Lung (tissue), 17 donors: ENCODE measurements at places on chromosomes 11 and 22. TPM values are rescaled to one million over a fixed set of nuclear protein-coding genes. Genes with fewer than 3 reads are reported as not detected.
A peak's percentile ranks its signal among the peaks of the same experiment; 100 is the strongest.

DNA sequence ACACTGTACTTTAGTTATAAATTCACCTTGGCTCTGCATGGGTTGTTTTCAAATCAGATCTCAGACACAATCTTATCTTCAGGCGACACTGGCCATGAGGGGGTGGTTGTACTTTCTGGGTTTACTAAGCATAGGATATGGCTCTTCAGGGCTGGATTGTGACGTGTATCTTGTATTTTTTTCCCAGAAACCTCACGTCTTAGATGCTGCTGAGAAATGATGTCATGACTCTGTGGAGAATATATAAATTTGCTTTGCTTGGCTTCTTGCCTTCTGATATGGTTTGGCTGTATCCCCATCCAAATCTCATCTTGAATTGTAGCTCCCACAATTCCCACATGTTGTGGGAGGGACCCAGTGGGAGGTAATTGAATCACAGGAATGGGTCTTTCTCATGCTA is 82.8 kb upstream of the VSTM5 start:
- no peaks in the 10 kb centered on the region for H3K27me3 ChIP-seq
- H3K4me3 ChIP-seq = no peak overlapping the region
- H3K27ac ChIP-seq = no peak overlapping the region
- no peaks in the 10 kb centered on the region for H3K4me1 ChIP-seq
- H3K36me3 ChIP-seq = no peaks in the 10 kb centered on the region
- DNase-seq = no peak

GRCh38 chr22:46193898-46194310 is 43.6 kb downstream of the PPARA start:
- no peaks in the 10 kb centered on the region for H3K4me1 ChIP-seq
- H3K36me3 ChIP-seq = no peaks in the 10 kb centered on the region
- no peak overlapping the region for H3K27ac ChIP-seq
- no peaks in the 10 kb centered on the region for H3K27me3 ChIP-seq
- no peak overlapping the region for H3K4me3 ChIP-seq

ASPHD2 gene
- 1.4 TPM for total RNA-seq

NFRKB gene
- total RNA-seq = 31.9 TPM

DNA sequence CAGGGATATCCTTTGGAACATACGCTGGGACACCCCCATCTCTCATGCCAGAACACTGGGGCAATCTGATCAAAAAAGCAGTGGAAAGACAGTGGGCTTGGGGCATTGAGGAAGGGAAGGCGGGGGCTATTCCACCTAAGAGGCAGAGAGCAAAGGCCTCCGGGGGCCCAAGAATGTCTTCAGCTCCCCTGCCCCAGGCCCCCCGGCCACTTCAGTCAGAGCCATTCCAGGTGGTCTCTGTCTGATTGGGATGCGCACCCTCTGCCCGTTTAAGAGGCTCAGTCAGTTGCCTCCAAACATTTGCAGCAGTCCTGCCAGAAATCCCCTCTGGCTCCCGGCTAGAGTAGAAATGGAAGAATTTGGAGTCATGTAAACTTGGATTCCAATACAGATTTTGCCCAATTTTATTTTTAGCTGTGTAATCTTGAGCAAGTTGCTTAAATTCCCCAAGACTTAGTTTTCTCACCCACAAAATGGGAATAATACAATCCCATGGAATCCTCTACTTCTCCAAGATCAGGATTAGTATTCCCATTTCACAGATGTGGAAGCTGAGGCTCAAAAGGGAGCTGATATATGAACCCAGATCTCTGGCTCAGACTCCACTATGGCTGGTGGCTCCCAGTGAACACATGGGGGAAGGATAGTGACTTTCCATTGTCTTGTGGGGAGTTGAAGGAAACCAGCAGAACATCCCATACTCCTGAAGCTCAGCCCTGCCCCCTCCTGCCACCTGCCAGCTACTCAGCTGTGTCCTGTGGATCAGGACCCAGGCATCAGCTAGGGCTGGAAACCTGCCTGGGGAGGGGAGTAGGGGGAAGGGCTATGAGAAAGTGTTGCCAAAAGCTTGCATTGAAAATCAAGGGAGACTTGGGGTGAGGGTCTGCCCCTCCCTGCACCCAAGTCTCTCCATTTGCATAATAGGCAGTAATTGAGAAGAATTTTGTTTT is 6.1 kb upstream of the WNT11 start:
- H3K27ac ChIP-seq = no peak overlapping the region
- H3K4me1 ChIP-seq = peaks cover 11% of the 10 kb centered on the region
- H3K4me3 ChIP-seq = no peak overlapping the region
- no peaks in the 10 kb centered on the region for H3K27me3 ChIP-seq

DNA sequence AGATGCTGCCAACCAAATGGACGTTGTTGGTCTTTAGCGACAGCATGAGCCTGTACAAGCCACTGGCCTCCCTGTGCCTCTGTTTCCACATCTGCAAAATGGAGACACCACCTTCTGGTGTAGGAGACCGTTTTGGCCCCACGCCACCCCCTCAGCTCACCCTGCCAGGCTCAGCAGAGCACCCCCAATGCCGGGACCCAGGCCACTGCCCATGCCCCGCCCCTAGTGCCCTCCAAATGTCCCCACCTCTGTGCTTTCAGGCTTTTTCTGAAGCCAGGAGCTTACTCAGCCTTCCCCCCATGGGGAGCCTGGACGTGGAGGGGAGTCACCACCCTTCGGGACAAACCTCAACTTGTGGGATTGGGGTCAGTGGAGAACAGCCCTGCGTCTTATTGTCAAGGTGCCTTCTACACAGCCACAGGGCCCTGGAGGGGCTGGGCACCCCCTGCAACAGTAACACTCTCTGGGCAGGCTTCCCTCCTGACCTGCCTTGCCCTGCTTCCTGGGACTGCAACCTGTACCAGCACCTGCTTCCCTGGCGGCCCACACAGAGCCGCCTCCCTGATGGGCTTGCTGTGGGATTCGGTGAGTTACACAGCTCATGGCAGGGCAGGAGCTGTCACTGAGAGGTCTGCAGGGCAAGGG is 24.6 kb upstream of the RTL6 start:
- no peaks in the 10 kb centered on the region for H3K4me1 ChIP-seq
- no peak overlapping the region for H3K4me3 ChIP-seq
- no peak overlapping the region for H3K27ac ChIP-seq
- DNase-seq = no peak
- H3K27me3 ChIP-seq = no peaks in the 10 kb centered on the region

- no peak overlapping the region for H3K4me3 ChIP-seq
- H3K36me3 ChIP-seq = no peaks in the 10 kb centered on the region
- H3K27ac ChIP-seq = no peak overlapping the region
- H3K27me3 ChIP-seq = no peaks in the 10 kb centered on the region
- no peaks in the 10 kb centered on the region for H3K4me1 ChIP-seq
Measured at GRCh38 chr22:16970446-16970845, 37.6 kb downstream of the GAB4 start.

SNU13 gene
- total RNA-seq = 67.7 TPM

DNA sequence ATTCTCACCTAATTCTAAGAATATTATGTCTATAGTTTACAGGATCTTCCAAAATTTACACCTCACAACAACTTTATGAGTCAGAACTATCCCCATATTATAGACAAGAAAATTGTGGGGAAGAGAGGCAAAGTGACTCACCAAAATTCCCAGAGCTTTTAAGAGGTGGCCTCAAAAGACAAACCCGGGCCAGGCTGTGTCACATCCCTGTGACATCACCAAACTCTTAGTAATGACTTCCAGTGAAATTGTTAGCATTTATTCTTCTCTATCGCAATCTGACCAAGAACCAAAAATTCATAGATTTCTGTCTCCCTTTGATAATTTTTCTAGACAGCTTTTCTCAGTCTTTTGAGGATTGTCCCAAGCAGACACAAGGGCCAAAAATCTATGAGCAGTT is 134.3 kb downstream of the SNX19 start:
- no peak overlapping the region for H3K4me3 ChIP-seq
- no peak overlapping the region for H3K27ac ChIP-seq
- H3K36me3 ChIP-seq = no peaks in the 10 kb centered on the region
- peaks cover 75% of the 10 kb centered on the region for H3K4me1 ChIP-seq
- DNase-seq = peak; percentile 64
- H3K27me3 ChIP-seq = no peaks in the 10 kb centered on the region

- H3K27ac ChIP-seq = no peak overlapping the region
- no peak overlapping the region for H3K4me3 ChIP-seq
- H3K27me3 ChIP-seq = no peaks in the 10 kb centered on the region
- H3K4me1 ChIP-seq = peaks cover 9% of the 10 kb centered on the region
- peaks cover 5% of the 10 kb centered on the region for H3K36me3 ChIP-seq
Measured at GRCh38 chr11:130462101-130462885, 13.8 kb downstream of the ADAMTS15 start.

RASSF7 gene
- 79.4 TPM for total RNA-seq
